Uterus (tissue), 4 donors: ENCODE measurements at places on chromosomes 3 and 15.

GRCh38 chr15:49164865-49165264, 5.2 kb upstream of the GALK2 start:
- H3K36me3 ChIP-seq = no peaks in the 10 kb centered on the region
- H3K4me3 ChIP-seq = no peak overlapping the region
- DNase-seq = no peak
- H3K27ac ChIP-seq = no peak overlapping the region

DNA sequence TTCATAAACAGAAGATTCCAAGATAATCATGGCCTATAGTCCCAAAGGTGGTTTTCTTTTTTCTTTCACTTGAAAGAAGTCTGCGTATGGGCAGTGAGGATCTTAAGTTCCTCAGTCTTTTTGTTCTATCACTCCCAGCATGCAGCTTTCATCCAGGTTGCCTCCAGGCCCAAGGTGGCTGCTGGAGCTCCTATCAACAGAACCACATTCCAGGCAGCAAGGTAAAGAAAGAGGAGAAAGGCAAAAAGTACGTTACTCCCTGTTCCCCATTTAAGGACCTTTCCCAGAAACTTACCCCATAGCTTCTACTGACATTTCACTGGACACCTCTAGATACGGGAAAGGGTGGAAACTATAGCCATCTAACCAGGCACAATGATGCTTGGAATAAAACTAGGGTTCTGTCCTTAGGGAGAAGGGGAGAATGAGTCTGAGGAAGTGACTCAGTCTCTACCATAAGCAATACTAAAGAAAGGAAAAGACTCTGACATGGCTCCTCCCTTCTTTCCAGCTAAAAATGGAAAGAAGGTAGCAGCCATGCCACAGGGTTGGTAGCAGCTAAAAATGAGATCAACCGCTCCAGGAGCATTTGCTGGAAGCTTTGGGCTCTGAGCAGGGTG, 313.9 kb upstream of the NR2E3 start:
- no peak for DNase-seq
- no peaks in the 10 kb centered on the region for H3K36me3 ChIP-seq
- H3K27ac ChIP-seq = no peak overlapping the region
- no peak overlapping the region for H3K4me3 ChIP-seq
- no peaks in the 10 kb centered on the region for H3K27me3 ChIP-seq

GRCh38 chr3:161163297-161163696, 57.8 kb upstream of the NMD3 start:
- H3K4me1 ChIP-seq = no peaks in the 10 kb centered on the region
- H3K27ac ChIP-seq = no peak overlapping the region
- no peaks in the 10 kb centered on the region for H3K27me3 ChIP-seq
- DNase-seq = no peak

DNA sequence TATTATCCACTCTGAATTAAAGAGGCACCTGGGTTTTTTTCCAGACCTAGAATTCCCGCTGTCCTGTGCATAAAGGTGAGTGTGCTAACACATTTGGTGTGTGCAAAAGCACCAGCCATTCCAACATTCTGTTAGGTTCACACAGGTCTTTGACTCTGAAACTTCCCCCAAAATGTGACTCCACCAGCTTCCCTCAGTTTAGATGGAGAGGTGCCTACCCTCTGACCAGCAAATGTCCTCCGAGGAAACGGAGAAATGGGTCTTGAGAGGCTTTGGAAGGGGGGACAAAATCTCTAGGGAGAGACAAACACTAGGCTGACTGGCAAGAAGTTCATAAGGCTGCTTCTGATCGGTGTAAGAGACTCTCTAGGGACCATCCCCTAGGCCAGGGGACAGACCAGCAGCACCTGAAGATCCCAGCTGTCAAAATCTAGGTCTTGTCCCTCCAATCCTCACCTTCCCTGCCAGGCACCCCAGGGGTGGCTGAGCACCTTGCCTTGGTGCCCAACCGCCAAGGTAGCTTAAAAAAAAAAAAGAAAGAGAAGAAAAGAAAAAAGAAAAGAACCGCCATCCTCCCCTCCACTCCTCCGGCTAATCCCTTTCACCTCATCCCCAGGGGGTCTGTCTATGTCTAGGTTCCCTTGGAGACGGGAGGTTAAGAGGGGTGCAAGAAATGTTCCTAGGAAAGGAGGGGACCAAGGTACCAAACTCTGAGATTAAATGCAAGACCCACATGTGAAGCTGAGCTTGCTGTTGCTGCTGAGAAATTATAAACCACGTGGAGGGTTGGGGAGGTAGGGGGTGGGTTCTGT, 2.0 kb upstream of the MECOM start:
- H3K27ac ChIP-seq = no peak overlapping the region
- H3K4me1 ChIP-seq = peaks cover 9% of the 10 kb centered on the region
- H3K4me3 ChIP-seq = no peak overlapping the region
- H3K36me3 ChIP-seq = no peaks in the 10 kb centered on the region
- DNase-seq = no peak

DNA sequence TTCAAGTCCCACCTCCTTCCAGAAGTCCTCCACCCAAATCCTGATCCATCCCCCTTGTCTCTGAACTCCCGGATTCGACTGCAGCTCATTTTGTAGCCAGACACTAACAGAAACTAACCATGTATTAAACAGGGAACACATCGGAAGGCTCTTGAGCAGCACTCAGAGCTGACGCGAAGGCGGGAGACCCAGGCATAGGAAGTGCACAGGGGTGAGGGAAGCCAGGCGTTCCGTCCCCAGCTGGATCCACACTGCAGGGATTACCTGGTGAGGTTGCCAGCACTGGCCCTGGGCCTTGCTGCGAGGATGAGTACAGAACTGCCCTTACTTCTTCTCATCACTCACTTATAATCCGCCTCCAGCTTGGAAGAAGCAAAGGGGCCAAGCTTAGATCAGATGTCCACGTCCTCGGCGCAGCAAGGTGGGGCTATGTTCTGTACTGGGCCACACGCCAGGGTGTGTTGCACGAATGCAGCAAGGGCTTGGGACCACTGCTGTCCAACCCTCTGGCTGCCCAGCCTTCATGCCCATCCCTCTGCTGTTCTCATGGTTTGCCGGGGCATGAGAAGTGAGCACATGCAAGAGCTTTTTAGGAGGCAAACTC, 124.2 kb upstream of the SMAD3 start:
- no peak for DNase-seq
- no peak overlapping the region for H3K4me3 ChIP-seq
- H3K36me3 ChIP-seq = no peaks in the 10 kb centered on the region
- no peaks in the 10 kb centered on the region for H3K4me1 ChIP-seq
- H3K27ac ChIP-seq = no peak overlapping the region
- H3K27me3 ChIP-seq = no peaks in the 10 kb centered on the region

DNA sequence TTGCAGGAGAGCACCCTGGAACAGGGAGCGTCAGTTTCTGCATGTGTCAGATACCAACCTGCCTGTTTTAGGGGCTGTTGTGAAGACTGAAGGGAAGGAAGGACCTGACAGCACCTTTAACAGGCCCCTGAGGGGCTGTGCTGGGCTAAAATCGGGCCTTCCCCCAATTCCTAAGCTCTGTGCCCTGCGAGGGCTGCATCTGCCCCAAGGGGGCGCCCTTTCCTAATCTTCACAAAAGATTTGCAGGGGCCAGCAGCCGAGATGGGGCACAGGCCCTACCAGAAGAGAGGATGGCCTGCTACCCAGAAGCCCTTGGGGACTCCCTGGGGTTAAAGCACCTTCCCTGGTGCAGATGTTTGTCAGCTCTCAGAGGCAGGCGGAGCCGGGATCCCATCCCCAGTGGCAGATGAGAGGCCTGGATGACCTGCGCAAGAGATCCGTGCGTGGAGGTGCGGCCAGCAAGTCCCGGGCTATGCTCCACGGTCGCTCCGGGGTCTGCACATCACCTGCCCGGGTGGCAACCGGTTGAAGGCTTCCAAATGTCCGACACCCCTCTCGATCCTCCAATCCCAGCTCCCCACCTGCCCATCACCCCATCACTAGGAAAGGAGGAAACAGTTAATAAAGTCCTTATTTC, 53.6 kb downstream of the RHCG start:
- no peaks in the 10 kb centered on the region for H3K36me3 ChIP-seq
- no peaks in the 10 kb centered on the region for H3K4me1 ChIP-seq
- H3K27me3 ChIP-seq = no peaks in the 10 kb centered on the region
- H3K27ac ChIP-seq = no peak overlapping the region
- DNase-seq = no peak
- no peak overlapping the region for H3K4me3 ChIP-seq

DNA sequence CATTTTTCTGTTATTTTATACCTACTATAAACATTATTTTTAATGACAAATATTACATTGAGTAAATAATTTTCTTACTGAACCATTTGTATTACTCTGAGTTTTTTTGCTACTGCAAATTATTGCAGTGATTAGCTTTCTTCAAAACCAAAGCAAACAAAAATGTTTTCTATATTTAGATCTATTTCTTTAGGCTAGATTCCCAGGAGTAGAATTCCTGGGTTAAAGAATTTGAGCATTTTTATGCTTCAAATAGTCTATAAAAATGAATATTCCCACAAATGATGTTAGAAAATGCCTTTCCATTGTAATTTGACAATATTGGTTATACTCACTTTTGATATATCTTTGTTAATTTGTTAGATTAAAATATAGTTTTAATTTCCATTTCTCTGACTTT, 76.8 kb downstream of the LEKR1 start:
- no peak overlapping the region for H3K4me3 ChIP-seq
- no peaks in the 10 kb centered on the region for H3K27me3 ChIP-seq
- no peaks in the 10 kb centered on the region for H3K36me3 ChIP-seq

DNA sequence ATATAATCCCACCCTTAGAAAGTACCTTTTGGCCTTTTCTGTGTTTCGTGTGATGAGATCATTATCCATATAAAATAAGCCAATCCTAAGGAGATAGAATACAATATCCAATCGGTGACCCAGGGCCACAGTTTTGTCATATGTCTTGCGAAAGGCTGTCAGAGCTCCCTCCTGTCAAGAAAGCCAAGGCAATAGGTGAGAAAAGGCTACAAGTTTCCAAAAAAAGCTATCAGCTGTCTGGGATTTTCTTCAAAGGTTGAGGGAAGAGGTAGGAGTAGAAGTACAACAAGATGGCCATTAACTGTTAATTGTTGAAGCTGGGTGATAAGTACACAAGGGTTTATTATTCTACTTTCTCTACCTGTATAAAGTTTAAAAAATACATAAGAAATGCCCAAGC, 4.0 kb downstream of the PSMD6 start:
- H3K4me1 ChIP-seq = peaks cover 5% of the 10 kb centered on the region
- H3K27me3 ChIP-seq = no peaks in the 10 kb centered on the region
- H3K36me3 ChIP-seq = no peaks in the 10 kb centered on the region
- no peak overlapping the region for H3K27ac ChIP-seq
- no peak for DNase-seq

GRCh38 chr3:176816937-176817336, 380.3 kb downstream of the TBL1XR1 start:
- no peaks in the 10 kb centered on the region for H3K27me3 ChIP-seq
- H3K4me3 ChIP-seq = no peak overlapping the region
- no peaks in the 10 kb centered on the region for H3K4me1 ChIP-seq
- no peaks in the 10 kb centered on the region for H3K36me3 ChIP-seq

- H3K36me3 ChIP-seq = no peaks in the 10 kb centered on the region
- peak overlapping the region; percentile 96 for H3K27ac ChIP-seq
- no peaks in the 10 kb centered on the region for H3K27me3 ChIP-seq
- peak; percentile 76 for DNase-seq
- no peak overlapping the region for H3K4me3 ChIP-seq
These were observed 6.5 kb downstream of the CSRNP1 start for GRCh38 chr3:39146611-39147591.

DNA sequence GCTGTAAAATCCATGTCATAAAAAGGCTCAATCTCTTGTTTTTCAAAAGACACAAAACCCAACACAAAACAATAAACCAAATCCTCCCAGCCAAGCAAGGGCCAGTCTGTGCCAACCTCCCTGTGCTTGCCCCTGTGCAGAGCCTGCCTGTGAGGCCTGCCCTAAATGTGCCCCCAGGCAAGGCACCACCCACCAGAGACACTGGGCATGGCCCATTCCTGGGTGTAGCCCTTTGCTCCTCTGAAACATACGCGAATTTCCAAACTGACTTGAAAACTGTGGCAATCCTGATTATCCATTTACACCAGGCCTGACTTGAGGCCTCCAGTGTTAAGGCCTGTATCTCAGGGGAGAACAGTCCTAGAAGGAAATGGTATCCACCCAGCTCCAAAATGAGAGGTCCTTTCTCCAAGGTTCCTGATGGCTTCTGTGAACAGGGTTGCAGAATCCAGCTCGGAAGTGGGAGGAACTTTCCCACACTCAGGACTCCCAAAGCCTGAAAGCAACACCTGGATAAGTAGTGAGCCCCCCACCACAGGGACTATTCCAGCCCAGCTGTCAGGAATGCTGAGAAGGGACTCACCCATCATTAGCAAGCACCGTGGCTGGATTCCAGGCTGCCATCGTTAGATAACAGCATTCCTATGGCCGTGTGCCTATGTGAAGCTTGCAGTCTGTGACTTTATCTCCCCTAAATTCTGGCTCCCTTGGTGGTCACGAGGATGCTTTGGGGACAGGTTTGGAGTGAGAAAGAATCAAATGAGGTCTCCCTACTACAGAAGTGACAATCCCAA, 61.8 kb downstream of the CACNA2D2 start:
- no peak for DNase-seq
- H3K4me1 ChIP-seq = no peaks in the 10 kb centered on the region
- H3K36me3 ChIP-seq = no peaks in the 10 kb centered on the region
- H3K4me3 ChIP-seq = no peak overlapping the region
- H3K27me3 ChIP-seq = no peaks in the 10 kb centered on the region
- H3K27ac ChIP-seq = no peak overlapping the region

DNA sequence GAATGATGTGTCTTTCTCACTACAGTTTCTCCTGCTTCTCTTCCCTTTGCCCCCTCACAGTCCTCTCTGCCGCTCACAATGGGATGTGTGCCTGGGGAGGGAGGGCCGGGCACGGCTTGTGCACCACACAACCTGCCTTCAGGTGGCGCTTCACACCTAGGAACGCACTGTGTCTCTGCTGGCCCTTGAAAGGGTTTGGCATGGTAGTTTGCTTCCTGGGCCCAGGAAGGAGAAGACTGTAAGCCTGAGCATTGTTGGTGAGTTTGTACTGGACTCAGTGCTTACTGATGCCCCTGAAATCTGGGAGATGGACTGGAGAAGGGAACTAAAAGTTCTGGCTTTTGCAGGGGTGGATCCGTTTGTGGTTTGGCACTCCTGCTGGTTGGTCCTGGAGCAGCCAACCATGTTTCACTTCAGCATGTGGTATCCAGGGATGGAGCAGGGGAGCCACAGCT, 9.2 kb downstream of the ALPK3 start:
- no peak for DNase-seq
- no peaks in the 10 kb centered on the region for H3K4me1 ChIP-seq
- no peak overlapping the region for H3K4me3 ChIP-seq

DNA sequence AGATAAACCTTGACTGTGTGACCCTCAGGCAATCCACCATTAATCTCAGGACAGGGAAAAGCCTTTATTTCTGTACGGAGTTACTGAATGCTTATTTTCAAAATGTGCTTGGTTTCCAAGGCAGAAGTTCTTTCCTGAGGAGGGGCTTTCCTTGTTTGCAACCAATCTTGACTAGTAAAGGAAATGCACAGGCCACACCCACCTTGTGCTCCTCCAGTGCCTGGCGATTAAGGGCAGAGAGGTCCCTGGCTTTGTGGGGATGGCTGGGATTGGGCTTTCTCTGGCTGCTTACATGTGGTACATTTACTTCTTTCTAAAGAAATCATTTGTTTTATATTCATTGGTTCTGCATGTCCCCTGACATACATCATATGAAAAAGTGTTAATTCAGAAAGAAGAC, 47.8 kb downstream of the ZNF621 start:
- no peak overlapping the region for H3K27ac ChIP-seq
- H3K36me3 ChIP-seq = no peaks in the 10 kb centered on the region
- DNase-seq = no peak
